ENCODE measurements at places on chromosomes 1 and 21. TPM values are rescaled to one million over a fixed set of nuclear protein-coding genes. Genes with fewer than 3 reads are reported as not detected.

GRCh38 chr1:158126425-158126824, 54.3 kb upstream of the CD1D start:
- H3K27ac ChIP-seq = no peak overlapping the region
- no peaks in the 10 kb centered on the region for H3K36me3 ChIP-seq
- peaks cover 6% of the 10 kb centered on the region for H3K27me3 ChIP-seq
- H3K4me3 ChIP-seq = no peak overlapping the region
- no peak for DNase-seq

- peak; percentile 62 for DNase-seq
- H3K27me3 ChIP-seq = no peaks in the 10 kb centered on the region
- H3K36me3 ChIP-seq = no peaks in the 10 kb centered on the region
- H3K27ac ChIP-seq = no peak overlapping the region
These were observed 251.6 kb upstream of the SGIP1 start for GRCh38 chr1:66282343-66282852.

- peaks cover 3% of the 10 kb centered on the region for H3K27me3 ChIP-seq
- no peak overlapping the region for H3K4me3 ChIP-seq
- no peaks in the 10 kb centered on the region for H3K4me1 ChIP-seq
These were observed 54.3 kb downstream of the KCNC4 start for GRCh38 chr1:110264430-110264829.

DNA sequence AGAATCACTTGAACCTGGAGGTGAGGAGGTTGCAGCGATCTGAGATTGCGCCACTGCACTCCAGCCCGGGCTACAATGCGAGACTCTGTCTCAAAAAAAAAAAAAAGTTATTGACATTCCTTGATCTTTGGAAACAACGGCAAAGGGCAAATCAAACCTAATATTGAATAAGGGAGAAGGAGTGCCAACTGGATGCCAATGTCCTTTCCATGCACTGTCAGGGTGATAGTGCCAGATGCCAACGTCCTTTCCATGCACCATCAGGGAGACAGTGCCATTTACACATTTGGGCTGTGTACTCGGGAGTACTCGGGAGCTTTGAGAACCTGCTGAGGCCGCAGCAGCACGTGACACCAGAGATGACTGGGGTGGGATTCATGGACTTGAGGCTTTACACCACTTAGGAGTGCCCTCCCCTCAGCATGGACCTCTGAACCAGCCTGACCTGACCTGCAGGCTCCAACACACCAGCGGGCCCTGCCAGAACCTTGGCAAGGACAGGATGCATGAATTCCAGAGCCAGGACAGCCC, 34.5 kb upstream of the SOD1 start:
- no peak for DNase-seq
- no peak overlapping the region for H3K4me3 ChIP-seq
- H3K4me1 ChIP-seq = no peaks in the 10 kb centered on the region
- H3K27ac ChIP-seq = no peak overlapping the region
- no peaks in the 10 kb centered on the region for H3K27me3 ChIP-seq
- H3K36me3 ChIP-seq = no peaks in the 10 kb centered on the region

GRCh38 chr1:85333186-85333585, 56.8 kb upstream of the BCL10 start:
- DNase-seq = no peak
- H3K27ac ChIP-seq = no peak overlapping the region
- H3K27me3 ChIP-seq = no peaks in the 10 kb centered on the region

The FRRS1 gene
- total RNA-seq = 2.0 TPM

The LRRC8B gene
- 36.9 TPM for total RNA-seq

The KCNT2 gene
- total RNA-seq = not detected

The CXADR gene
- 0.42 TPM for total RNA-seq
